Left forelimb (tissue), 1 donor: ENCODE measurements at places on chromosomes 5 and 9.

DNA sequence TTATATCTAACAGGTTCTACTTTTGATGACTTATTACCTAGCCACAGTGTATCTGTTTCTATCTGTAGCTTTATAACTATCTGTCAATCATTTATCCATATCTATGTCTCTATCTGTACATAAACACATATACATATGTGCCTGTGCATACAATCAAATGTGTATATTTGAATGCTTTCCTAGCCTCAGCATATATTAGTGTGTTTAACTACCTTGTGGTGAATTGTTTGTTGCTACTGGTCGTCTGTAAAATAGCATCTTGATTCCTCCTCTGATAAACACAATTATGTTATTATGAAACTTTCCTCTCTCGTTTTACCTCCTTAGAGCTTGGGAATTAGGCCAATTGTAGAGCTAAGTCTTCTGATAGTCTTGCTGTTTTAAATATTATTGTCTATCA is 44.4 kb downstream of the PARP8 start:
- no peak for DNase-seq

DNA sequence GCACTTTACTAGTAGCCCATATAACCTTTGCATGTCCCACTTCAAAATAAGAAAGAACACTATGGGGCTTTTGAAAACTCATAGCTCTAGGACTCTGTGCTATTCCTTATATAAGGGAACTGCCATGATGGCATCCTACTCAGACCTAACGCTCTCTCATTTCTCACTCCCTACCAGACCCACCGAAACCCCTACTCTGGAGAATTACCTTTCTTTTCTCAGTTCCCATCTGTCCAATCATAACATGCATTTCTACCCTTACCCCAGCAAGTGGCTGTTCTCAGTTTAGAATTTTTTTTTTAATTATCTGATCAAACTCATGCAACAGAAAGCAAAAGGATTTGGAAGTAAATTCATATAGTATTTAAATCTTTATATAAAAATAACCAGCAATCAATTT is 27.3 kb downstream of the CARNMT1 start:
- no peak for DNase-seq

DNA sequence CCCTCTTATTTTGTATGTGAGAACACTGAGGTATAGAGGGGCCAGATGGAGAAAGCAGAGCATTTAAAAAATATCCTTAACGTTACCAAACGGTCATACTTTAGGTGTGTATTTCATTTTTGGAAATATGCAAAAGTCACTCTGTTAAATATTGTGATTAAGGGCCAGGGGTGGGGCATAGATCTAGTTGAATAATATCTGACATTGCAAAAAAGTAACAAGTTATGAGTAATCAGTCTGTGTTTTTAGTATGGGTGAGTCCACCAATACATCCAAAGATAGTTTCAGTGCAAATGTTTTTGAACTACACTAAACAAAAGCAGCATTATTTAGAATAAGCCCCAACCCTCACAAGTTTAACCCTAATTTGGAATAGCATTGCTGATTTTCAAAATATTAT is 45.3 kb upstream of the CCDC112 start:
- no peak for DNase-seq

DNA sequence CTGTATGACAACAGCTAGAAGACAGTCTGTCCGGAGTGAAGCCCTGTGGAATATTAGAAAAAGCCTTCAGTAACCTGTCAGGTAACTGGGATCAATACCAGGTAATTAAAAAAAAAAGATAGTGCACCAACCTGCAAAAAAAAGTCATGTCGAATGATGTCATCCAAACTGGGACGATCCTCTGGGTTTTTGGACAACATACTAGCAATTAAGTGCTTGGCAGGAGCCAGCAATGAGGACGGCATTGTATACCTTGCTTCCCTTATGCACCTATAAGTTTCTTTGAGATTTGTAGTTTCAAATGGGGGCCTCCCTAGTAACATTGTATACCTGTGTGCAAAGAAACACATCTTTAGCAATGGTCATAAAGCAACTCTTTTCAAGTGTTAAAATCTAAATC is 2.8 kb downstream of the PLK2 start:
- no peak for DNase-seq

- no peak for DNase-seq
Measured at GRCh38 chr9:715300-715699, 126.2 kb upstream of the DMRT1 start.

DNA sequence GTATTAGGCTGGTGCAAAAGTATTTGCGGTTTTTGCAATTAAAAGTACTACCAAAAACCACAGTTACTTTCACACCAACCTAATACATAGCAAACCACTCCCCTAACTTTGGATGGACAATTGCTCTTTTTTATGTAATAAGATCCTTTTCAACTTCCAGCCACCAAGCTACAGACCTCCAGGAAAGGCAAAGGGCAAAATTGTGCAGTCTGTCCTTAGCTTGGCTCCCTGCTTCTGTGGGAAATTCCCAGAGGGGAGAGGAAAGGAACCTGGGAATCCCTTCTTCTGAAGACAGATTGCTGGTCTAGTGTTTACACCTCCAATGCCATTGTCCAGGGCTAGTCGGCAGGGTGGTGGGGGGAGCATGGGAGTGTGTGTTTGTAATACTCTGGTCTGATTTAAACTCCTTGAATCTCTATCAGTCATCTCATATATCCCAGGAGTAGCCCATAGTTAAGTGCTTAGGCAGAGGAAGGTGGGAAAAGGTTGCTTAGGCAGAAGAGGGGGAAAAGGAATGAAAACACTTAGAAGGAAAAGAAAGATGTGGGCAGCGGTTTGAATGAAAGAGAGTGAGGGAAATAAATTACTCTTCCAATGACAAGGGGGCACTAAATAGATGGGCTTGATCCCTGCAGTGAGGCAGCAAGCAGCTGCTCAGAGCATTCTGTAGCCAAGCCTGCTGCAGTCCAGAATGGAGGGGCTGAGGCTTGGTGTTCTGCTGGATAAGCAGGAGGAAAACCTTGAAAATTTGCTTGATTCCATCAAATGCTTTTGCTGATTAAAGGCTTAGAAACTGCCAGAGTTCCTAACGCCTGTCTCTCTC is 86.9 kb upstream of the MAP1B start:
- DNase-seq: no peak

DNA sequence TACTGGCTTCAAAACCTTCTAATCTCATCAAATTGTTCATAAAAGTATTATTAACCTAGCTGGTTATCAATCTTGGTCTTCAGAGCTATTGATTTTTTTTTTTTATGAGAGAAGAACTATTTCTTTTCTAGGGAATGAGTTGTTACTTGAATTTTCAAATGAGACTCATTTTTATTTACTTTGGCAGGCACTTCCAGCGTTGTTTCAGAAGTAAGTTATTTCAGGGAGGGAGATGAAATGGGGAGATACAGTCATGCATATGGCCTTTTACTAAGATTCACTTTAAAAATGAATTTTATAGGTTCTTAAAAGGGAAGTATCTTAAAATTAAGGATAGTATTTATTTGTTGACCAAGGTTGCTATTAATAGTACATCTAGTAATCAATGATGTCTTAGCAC is 129.6 kb downstream of the IZUMO3 start:
- no peak for DNase-seq

GRCh38 chr9:123401879-123402513 is 46.0 kb downstream of the CRB2 start:
- DNase-seq: no peak

GRCh38 chr5:124494540-124495116 is 251.8 kb downstream of the ZNF608 start:
- no peak for DNase-seq

DNA sequence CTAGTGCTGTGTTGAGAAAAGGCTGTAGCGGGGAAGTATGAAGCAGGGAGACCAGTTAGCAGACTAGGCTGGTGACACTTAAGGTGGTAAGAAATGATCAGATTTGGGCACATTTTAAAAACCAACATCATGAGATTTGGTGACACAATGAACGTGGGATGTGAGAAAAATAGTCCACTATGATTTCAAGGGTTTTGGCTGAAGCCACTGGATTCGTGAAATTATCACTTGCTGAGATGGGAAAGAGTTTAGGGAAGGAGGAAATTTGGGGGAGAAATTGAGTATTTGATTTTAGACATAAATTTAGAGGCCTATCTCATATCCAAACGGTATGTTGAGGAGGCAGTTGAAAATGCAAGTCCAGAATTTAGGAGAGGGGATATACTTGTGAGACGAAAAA is 23.1 kb downstream of the SKP2 start:
- DNase-seq: no peak

DNA sequence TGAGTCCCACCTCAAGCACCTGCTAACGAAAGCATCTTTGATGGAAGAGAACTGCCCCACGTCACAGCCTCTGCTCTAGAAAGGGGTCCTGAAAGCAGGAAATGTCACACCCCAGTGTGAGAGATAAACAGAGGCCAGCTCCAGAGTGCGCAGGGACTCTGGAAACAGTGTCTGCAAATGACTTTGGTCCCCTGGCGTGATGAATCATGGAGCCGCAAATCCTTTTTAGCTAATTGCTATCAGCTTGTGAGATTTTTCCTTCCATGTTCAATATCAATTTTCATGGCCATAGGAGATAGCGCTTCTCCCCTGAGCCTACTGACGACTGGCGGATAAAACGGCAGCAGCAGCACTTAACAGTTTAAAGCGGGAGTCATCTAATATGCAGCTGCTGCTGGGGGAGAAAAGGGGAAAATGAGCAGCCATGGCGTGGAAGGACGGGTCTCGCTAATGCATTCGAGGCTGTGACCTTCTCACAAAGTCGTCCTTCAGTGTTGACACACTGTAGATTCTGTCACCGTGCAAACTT is 209.6 kb upstream of the IRX1 start:
- no peak for DNase-seq

DNA sequence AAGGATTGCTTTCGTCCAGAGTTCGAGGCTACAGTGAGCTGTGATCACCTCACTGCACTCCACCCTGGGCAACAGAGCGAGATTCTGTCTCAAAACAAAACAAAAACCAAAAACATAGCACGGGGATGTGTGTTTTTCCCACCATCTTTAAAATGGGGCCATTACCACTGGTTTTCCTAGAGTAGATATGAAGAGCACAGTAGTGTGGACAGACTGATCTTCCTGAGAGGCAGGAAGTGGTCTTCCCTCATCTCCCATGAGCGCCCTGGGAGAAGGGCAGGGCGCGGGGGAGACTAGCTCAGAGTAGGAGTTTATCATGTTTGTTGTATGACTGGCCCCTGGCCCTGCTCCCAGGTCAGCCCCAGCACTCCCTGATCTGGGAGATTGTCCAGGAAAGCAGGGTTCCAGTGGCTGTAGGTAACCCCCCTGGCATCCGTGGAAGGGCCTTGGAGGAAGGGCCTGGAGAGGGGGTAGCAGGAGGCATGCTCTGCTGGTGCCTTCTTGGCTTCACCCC is 2.3 kb downstream of the SUSD3 start:
- peak; percentile 50 for DNase-seq

GRCh38 chr5:40202814-40203440 is 476.8 kb upstream of the PTGER4 start:
- no peak for DNase-seq

DNA sequence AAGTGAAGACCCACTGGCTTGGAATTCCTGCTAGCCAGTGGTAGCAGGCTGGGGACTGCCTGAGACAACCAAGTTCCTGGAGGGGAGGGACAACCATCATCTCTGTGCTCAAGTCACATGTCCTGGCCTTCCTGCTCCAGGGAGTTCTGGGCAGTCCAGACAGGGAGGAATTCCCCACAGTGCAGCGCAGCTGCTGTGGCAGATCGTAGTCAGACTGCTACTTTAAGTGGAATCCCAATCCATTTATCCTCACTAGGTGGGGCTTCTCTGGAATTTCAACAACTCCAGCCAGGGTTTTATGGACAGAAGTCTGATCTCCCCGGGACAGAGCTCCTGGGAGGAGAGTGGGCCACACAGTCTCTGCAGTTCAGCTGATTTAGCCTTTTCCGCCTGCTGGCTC is 20.9 kb upstream of the OR5C1 start:
- DNase-seq: no peak

DNA sequence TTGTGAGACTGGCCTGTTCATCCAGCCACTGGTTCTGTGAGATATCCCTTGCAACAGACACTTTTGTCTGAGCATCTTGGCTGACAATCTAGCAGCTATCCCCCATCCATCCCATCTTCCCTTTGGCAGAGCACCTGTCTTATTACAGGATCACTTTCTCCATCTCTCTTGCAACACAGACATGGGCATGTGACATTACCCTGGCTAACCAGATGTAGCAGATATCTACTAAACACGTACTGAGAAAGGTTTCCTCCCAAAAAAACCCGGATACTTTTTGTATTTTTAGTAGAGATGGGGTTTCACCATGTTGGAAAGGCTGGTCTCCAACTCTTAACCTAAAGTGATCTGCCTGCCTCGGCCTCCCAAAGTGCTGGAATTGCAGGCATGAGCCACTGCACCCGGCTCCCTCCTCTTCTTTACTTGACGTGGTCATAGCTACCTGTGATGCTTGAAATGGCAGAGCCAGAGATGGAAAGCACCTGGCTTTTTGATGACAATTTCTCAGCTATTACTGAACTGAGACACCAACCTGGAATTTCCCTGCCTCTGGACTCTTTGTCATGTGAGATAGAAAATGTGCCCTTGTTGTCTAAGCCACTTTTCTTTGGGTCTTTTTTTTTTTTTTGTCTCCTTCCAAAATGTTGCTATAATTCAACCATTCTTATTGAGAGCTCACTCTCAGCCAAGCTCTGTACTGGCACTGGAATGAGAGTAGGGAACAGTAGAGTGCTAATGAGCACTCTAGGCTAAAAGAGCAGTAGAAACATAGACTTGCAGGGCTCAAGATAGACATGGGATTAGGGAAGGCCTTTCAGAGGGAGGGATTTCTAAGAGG is 32.6 kb downstream of the FNBP1 start:
- DNase-seq: no peak

- DNase-seq: no peak
Measured at GRCh38 chr9:3464033-3464638, 61.7 kb downstream of the RFX3 start.

GRCh38 chr5:41148448-41148847 is 64.9 kb downstream of the C6 start:
- DNase-seq: no peak

DNA sequence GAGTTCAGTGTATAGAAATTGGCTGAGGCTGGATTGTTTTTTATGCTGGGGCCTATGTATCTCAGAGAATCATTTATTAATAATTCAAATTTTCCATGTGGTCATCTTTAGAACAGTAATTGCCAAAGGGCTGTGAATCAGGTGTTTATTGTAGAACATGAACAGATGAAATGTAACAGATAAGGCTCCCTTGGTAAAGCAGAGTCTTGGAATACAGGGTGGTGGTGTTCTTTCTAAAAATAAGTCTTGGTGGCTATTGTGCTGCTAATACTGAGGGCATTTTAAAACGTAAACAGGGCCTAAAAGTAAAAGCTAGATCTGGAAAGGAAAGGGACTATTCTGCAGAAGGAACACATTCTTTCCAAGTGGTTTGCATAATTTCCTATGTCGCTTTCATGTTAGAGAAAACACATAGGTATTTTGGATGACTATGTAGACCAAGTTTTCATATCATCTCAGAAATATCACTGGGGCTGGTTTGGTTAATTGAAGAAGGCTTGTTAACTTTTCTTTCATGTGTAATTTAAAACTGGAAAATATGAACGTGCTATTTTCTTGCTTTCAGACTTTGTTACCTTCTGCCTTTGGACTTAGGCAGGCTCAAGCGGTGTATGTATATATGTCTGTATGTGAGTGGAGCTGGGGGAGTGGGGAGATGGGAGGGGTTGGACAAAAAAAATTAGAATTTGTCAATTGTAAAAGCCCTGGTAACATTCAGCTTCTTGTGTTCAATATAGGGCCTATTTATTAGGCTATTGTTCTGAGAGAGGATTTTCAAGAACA is 119.9 kb upstream of the ANKRD55 start:
- no peak for DNase-seq
